NCI-H1694 (cell line): ENCODE measurements at places on chromosomes 12 and 14.

GRCh38 chr12:18522806-18523205 lies 215.0 kb downstream of the PLCZ1 start:
- no peak for DNase-seq

DNA sequence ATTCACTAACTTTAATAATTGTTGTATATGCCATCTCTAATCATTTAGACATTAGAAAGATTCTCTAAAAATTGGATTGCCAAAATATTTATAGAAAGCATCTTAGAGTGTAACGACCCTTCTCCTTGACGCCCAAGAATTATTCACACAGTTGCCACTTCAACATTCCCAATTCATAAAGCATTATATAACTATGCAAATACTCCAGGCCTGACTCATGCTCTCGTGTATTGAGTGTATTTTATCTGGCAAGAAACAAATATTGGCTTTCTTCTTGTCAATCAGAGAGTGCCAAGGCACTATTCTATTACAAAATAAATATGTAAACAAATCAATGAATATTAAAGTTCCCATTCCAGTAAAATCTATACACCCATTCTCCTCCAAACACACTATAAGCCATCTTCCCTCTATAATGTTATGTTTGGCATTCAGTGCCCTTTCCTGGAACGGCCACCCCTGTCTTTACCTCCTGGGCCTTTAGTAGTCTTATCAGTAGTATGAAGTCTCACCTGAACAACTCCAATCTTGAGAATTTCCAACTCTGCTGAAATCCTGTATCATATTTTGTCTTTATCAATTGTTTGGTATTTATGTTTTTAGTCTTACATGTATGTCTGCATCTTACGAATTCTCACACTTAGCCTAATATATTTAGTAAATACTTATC lies 182.6 kb downstream of the PIK3C2G start:
- DNase-seq = no peak

GRCh38 chr12:108016022-108016564 lies 113.0 kb upstream of the WSCD2 start:
- no peak for DNase-seq

DNA sequence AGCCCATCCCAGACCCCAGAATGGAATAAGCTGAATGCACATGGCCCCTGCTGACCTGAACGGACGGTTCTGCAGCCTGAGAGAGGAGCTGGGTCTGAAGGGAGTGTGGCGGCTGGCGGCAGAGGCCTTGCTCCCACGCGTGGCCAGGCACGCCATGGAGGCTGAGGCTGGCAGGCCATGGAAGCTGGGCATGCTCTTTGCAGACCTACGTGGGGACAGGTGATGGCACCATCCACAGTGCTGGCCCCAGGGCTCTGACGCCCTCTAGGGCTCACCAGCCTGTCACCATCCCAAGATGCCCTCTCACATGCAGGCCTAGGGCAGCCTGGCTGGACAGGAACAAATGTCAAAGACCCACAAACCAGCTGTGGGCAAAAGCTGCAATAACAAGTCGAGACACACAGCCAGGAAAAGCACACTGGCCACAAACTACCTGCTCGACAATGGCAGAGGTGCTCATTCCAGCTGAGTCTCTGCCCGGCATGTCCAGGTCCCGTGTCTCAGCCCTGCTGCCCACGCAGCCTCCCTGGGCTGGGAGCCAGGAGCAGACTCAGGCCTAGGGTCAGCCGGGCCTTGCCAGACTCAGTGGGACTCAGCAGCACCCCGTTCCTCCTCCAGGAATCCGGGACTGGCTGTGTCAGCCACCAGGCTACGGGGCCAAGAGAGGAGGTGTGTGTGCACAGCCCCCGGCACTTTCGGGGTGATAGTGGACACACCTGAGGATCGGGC lies 19.7 kb downstream of the BTBD6 start:
- DNase-seq = no peak

DNA sequence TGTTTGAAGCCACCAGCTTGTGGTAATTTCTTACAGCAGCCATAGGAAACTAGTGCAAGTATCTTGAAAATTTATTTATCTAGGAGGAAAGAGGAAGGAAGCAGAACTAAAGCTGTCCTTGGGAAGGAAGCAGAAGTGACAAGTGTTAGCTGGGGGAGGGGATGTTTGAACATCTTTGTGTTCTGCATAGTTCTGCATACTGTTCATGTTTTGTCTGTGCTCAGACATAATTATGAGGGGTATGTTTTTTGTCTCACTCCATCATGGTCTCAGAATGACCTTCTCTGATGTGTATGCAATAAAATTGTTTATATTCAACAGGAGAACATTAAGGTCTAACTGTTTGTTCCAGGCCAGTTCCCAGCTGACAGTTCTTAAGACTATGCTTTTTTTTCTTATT lies 606.5 kb downstream of the GALC start:
- no peak for DNase-seq

GRCh38 chr14:65604936-65605335 lies 192.4 kb downstream of the FUT8 start:
- DNase-seq = no peak

- DNase-seq = no peak
Observed at GRCh38 chr12:26987634-26988424, 26.4 kb downstream of the TM7SF3 start.

DNA sequence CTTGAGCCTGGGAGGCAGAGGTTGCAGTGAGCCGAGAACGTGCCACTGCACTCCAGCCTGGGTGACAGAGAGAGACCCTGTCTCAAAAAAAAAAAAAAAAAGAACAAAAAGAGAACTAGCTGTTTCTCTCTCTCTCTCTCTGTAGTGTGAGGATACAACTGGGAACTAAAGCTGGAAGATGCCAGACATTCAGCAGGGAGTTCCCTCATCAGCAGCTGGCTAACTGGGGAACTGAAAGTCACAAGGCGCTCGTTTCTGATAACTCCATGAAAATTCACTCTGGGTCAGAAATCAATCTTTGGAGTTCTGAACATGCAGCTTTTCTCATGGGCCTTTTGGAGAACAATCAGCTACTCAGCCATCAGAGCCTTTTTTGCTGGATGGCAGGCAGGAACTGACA lies 43.5 kb upstream of the MAP1LC3B2 start:
- no peak for DNase-seq

DNA sequence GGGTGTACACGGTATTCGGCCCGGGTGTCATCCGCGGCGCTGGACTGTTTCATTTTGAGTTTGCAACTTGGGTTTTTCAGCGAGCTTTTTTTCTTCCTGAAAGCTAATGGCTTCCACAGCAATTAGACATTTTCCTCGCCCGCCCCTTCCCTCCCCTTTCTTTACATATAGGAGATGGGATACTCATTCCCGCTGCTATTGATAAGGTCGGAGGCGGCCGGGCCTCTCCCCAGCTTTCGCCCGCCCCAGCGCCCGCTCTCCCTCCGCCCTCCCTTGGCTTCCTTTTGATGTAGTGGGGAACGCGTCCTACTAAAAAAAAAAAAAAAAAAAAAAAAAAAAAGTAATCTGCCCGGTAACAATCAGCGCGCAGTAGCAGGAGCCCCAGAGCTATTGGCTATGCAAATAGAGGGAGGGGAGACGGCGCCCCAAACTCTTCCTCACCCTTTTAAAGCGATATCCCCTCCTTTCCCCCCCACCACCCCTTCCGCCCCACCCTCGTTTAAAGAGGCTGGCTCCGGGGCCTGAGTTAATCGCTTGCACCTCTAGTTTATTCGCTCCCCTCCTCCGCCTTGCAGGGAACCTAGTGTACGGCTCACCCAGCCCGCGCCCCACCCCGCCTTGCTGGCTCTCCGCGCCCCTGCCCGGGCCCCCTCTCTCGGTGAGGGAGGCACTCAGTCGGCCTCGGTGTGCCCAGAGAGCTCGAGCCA lies 1.7 kb upstream of the CCND2 start:
- DNase-seq = no peak
